ENCODE measurements at places on chromosomes 2 and 18.

DNA sequence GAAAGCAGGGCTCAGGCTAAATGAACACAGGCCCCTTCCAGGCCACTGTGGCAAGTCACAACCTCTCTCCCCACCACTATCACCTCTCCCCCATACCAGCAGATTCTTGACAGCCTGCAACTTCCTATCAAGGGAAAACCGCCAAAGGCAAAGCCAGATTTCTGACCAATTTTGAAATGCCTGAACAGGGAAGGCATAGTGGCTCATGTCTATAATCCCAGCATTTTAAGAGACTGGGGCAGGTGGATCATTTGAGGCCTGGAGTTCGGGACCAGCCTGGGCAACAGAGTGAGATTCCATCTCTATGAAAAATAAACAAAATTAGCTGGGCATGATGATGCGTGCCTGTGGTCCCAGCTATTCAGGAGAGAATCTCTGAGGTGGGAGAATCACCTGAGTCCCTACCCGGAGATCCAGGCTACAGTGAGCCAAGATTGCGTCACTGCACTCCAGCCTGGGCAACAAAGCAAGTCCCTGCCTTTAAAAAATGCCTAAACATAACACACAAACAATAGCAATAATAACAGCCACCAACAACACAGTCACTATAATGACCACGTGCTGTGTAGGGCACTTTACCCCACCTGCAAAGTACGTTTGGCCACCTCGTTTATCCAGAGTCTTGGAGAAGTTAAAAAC is 75.5 kb upstream of the GLI2 start:
- DNase-seq = no peak

DNA sequence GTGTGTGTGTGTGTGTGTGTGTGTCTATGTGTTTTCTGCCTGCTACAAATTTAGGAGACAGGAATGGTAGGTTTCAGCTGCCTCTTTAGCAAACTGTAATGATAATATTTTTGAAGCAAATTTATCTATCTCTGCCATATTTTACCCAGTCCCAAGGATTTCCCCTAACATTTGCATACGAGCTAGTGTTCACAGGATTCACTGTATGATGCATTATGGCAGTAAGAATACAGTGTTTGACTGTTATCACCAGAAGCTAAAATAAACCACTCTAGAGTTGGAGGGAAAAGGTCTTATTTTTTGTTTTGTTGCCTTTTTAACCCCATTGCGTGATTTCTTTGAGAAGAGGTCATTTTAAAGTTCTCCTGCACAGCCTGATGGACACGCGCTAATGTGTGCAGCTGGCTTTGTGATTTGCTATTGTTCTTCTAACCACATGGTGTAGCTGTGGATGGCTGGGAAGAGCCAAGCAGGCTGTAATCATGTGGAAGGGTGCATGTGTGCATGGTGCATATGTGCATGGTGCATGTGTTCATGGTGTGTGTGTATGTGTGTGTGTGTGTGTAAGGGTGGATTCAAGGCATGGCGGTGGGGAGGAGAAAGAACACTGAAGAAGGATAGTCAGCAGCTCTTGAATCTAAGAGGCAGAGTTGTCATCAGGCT is 62.4 kb downstream of the PLB1 start:
- no peak for DNase-seq

DNA sequence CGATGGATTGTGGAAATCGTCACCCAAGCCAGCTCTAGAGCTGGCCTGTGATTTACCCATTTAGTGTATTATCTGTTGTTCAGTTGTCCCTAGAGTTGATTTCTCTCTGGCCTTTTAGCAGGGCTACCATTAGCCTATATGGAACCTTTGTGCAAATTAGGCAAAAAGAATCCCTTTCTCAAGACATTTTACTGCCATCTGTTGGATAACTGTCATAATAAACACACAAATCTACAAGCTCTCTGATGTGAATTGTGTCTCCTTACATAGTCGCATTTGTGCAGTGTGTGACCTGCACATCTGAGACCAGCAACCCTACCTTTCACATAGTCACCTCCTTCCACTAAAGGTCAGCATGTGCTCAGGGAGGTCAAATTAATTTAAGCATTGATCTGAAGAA is 34.0 kb downstream of the LOXHD1 start:
- no peak for DNase-seq

GRCh38 chr2:190215620-190216019 is 104.0 kb downstream of the HIBCH start:
- DNase-seq = no peak

GRCh38 chr2:168530982-168531622 is 75.0 kb downstream of the CERS6 start:
- no peak for DNase-seq

- no peak for DNase-seq
Observed at GRCh38 chr2:223894009-223894408, 51.1 kb downstream of the WDFY1 start.

- no peak for DNase-seq
Observed at GRCh38 chr2:241204010-241204384, 15.5 kb downstream of the ANO7 start.

Data from effector CD4-positive, alpha-beta T cell (primary cell).